ENCODE measurements at places on chromosomes 16 and 17.

- no peaks in the 10 kb centered on the region for H3K27me3 ChIP-seq
- H3K4me3 ChIP-seq, result no peak overlapping the region
- H3K27ac ChIP-seq, result no peak overlapping the region
- H3K4me1 ChIP-seq, result no peaks in the 10 kb centered on the region
- H3K36me3 ChIP-seq, result no peaks in the 10 kb centered on the region
These were observed 40.1 kb downstream of the NOS2 start for GRCh38 chr17:27760069-27760885.

- no peak overlapping the region for H3K27ac ChIP-seq
- H3K4me1 ChIP-seq, result no peaks in the 10 kb centered on the region
These were observed 259.9 kb downstream of the SOX9 start for GRCh38 chr17:72380737-72381136.

DNA sequence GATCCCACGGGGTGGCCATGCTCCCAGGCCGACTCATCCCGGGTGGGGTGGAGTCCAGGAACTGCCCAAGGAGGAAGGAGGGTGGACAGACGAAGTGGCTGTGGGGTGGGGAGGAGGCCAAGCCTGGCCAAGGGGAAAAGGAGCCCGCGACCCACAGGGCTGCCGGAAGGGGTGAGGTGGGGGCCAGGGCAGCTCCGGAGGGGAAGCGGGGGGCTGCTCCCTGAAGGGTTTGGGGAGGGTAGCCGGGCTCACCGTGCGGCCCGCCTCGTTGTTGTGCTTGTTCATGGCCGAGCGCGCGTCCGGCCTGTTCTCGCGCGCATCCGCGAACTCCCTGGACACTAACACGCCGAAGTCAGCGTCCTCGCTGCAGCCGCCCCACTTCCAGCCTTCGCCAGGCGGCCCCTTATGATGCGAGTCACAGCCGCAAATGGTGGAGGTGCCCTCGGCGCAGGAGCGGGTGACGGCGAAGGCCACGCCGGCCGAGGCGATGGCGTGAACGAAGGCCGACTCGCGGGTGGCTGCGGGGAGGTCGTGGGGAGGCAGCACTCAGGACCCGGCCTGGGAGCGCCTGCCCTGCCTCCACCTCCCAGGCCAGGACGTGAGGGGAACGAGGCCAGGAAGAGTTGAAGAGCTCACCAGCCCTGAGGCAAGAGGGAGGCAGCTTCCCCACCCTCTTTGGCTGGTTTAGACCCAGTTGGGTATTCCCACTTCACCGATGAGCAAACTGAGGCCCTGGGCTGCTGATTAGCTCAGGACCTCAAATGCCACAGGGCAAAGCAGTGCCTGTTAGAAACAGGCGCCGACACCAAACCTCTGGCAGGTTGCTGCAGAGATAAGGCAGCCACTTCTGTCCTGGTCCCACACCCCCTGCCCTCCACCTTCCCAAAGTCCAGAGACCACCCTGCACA, 48.7 kb downstream of the WNT3 start:
- H3K27ac ChIP-seq, result no peak overlapping the region
- DNase-seq, result no peak
- no peaks in the 10 kb centered on the region for H3K36me3 ChIP-seq
- H3K27me3 ChIP-seq, result no peaks in the 10 kb centered on the region
- H3K4me3 ChIP-seq, result peak overlapping the region; percentile 6
- H3K4me1 ChIP-seq, result peaks cover 10% of the 10 kb centered on the region

DNA sequence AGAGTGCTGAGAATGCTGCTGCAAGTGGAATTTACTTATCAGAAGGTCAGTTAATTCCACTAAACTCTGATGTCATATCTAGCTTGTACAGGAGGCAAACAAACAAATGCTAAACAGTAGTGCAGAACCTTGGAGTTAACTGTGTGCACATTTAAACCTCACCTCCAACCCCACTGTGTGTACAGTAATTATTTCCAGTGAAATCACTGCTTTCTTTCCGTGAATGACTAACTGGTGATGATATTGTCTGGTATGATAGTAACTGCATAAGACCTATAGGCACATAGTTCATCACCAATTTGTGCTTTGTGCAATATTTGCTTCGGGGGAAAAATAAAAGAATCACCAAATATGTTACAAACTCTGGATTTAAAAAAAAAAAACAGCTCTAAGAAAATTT, 492.5 kb upstream of the HSBP1 start:
- no peak overlapping the region for H3K27ac ChIP-seq
- H3K4me3 ChIP-seq, result no peak overlapping the region
- no peaks in the 10 kb centered on the region for H3K36me3 ChIP-seq
- no peaks in the 10 kb centered on the region for H3K27me3 ChIP-seq
- no peak for DNase-seq
- H3K4me1 ChIP-seq, result no peaks in the 10 kb centered on the region

DNA sequence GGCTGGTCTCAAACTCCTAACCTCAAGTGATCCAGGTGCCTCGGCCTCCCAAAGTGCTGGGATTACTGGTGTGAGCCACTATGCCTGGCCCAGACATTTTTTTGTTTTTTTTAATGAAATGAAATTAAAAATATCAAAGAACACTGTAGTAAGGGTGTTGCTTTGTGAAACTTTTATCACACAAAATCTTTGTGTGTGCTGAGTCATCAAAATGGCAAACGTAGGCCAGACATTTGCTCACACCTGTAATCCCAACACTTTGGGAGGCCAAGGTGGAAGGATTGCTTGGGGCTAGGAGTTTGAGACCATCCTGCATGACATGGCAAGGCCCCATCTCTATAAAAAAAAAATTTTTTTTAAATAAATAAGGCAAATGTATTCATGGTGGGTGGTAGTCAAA, 9.7 kb downstream of the NAT9 start:
- H3K4me1 ChIP-seq, result no peaks in the 10 kb centered on the region
- no peak for DNase-seq
- no peak overlapping the region for H3K27ac ChIP-seq
- no peaks in the 10 kb centered on the region for H3K27me3 ChIP-seq

- H3K36me3 ChIP-seq, result peaks cover 3% of the 10 kb centered on the region
- H3K4me1 ChIP-seq, result no peaks in the 10 kb centered on the region
- DNase-seq, result no peak
- no peak overlapping the region for H3K27ac ChIP-seq
- no peaks in the 10 kb centered on the region for H3K27me3 ChIP-seq
- no peak overlapping the region for H3K4me3 ChIP-seq
These were observed 184.4 kb downstream of the AATF start for GRCh38 chr17:37133136-37133535.

GRCh38 chr17:3974138-3974687, 10.0 kb upstream of the ATP2A3 start:
- no peak overlapping the region for H3K27ac ChIP-seq
- H3K36me3 ChIP-seq, result no peaks in the 10 kb centered on the region
- peaks cover 4% of the 10 kb centered on the region for H3K27me3 ChIP-seq
- peak; percentile 34 for DNase-seq
- H3K4me3 ChIP-seq, result no peak overlapping the region
- peaks cover 20% of the 10 kb centered on the region for H3K4me1 ChIP-seq

GRCh38 chr16:64094181-64094965, 1027.5 kb downstream of the CDH11 start:
- no peak for DNase-seq

DNA sequence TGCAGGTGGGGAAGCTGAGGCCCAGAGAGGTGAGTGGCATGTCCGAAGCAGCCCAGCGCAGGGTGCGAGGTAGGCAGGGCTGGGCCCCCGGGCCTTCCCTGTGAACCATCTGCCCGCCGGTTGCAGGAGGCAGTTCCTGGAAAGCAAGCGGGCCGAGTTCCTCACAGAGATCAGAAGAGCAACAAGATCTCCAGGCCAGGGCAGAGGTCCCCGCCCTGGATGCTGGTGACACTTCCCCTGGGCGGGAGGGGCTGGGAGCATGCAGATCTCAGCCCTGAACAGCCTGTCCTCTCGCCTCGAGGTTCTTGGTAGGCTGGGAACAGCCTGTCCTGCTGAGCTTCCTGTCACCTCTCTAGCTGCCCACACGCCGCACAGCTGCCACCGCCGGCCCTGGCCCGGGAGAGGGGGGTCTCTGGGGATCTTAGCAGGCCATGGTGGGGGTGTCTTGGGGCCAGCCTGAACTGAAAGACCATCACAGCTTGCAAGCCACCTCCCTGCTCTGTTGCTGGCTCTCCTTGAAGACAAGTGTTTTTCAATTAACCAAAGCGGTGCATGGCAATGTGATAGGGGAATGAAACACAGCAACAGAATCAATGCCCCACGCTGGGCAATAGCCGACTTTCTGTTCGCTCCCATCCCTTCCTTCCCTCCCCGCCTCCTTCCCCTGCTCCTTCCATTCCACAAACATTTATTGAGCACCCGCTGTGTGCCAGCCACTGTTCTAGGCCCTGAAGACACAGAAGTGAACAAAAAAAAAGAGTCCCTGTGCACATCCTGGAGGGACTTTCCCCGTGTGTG, 31.7 kb downstream of the SOCS1 start:
- no peaks in the 10 kb centered on the region for H3K27me3 ChIP-seq
- no peak for DNase-seq
- no peak overlapping the region for H3K4me3 ChIP-seq
- H3K36me3 ChIP-seq, result no peaks in the 10 kb centered on the region

Data from endothelial cell of umbilical vein (primary cell).